ENCODE measurements at places on chromosomes 11 and 22. TPM values are rescaled to one million over a fixed set of nuclear protein-coding genes. Genes with fewer than 3 reads are reported as not detected.

ARHGAP42 gene
- 0.83 TPM for total RNA-seq

CLDN5 gene
- not detected for total RNA-seq

MRE11 gene
- total RNA-seq = 43.5 TPM

- H3K27ac ChIP-seq = no peak overlapping the region
- H3K4me1 ChIP-seq = peaks cover 2% of the 10 kb centered on the region
- H3K27me3 ChIP-seq = peaks cover 9% of the 10 kb centered on the region
- peaks cover 4% of the 10 kb centered on the region for H3K36me3 ChIP-seq
Measured at GRCh38 chr11:40290171-40290631, 1169.3 kb downstream of the LRRC4C start.

DNA sequence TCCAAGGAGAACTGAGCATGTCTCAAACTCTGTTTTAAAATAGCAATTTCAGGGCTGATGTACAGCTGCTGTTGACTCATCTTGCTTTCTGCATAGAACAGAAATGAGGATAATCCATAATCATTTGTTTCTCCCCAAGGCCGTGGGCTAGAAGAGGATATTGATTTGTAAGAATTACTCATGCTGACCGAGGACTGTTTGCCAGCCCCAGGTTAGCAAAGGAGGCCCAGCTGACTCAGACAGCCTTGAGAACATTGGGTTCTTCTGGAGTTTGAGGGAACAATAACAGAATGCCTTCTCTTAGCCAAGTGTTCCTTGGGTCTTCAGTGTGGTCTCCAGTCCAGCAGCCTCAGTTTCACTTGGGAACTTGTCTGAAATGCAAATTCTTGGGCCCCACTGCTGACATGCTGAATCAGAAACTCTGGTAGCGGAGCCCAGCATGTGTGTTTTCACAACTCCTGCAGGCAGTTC lies 92.0 kb downstream of the ZC3H12C start:
- no peak overlapping the region for H3K27ac ChIP-seq
- H3K36me3 ChIP-seq = no peaks in the 10 kb centered on the region
- no peak overlapping the region for H3K4me3 ChIP-seq
- no peaks in the 10 kb centered on the region for H3K4me1 ChIP-seq
- DNase-seq = no peak

DNA sequence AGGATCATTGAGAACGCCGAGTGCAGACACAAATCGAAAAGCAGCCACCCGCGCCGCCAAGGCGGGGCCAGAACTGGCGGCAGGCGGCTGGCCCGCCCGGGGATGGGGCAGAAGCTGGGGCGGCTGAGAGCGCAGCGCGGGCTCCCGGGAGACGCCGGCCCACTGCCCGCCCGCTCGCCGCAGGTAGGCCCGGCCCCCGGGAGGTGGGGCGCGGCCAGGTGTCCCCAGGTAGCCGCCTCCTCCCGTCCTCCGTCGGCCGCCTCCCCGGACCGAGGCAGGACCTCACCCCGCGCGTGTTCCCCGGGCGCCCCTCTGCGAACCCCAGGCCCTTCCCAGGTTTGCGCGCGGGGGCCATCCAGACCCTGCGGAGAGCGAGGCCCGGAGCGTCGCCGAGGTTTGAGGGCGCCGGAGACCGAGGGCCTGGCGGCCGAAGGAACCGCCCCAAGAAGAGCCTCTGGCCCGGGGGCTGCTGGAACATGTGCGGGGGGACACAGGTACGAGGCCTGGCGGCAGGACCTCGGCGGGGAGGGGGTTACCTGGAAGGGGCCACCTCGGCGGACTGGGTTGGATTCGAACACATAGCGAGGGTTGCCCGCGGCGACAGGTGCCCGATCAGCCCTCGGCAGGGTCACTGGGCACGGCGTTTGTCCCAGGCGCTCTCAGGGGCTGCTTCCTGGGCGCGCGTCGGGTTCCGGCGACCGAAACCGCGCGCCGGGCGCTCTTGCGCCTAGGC lies at the start of gene PRRG4:
PRRG4 (plus strand) TSS at position 248 of the 733 bp plus-strand sequence. CDS start 603 bp downstream, outside the sequence.
- H3K4me3 ChIP-seq = peak within 1 kb of the TSS; percentile 80
- DNase-seq = no peak
- H3K4me1 ChIP-seq = peaks cover 18% of the 10 kb centered on the region
- H3K27me3 ChIP-seq = peaks cover 59% of the 10 kb centered on the region

GRCh38 chr11:68941324-68942094 lies 37.8 kb downstream of the IGHMBP2 start:
- no peaks in the 10 kb centered on the region for H3K4me1 ChIP-seq
- no peaks in the 10 kb centered on the region for H3K27me3 ChIP-seq
- no peak for DNase-seq
- no peak overlapping the region for H3K4me3 ChIP-seq
- no peak overlapping the region for H3K27ac ChIP-seq

DNA sequence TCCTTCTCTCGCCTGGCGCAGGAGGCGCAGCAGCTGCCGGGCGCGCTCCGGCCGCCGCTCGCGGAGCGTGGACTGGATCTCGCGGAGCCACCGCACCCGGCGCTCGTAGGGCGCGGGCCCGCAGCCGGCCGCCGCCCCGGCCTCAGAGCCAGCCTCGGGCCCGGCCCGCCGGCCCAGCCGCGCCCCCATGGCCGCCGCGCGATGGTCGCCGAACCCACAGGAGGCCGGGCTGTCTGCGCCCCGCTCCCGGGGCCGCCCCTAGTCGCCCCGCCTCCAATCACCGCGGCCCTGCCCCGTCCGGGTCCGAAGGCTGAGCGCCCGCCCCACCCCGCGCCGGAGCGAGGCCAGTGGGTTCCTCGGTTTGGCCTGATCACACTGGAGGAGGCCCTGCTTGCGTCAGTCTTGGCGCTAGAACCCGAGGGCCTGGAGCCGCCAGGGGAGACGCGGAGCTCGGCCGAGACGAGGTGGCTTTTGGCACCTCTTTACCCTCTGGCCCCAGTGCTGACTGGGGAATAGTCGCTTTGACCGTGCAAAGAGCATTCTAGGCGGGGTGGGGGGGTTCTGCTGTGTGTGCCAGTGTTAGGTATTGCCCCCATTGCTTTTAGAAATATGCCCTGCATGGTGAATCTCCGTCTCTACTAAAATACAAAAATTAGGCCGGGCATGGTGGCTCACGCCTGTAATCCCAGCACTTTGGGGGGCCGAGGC lies at the start of gene LRRC75B:
LRRC75B (minus strand) TSS at position 223 of the 708 bp plus-strand sequence; CDS start at position 189, 34 bp downstream.
- H3K4me1 ChIP-seq = no peaks in the 10 kb centered on the region
- H3K36me3 ChIP-seq = no peaks in the 10 kb centered on the region
- no peak for DNase-seq
- no peak within 1 kb of the TSS for H3K27ac ChIP-seq
- peak within 1 kb of the TSS; percentile 82 for H3K4me3 ChIP-seq

GRCh38 chr22:48757985-48758561 lies 1069.6 kb downstream of the BRD1 start:
- H3K36me3 ChIP-seq = no peaks in the 10 kb centered on the region
- H3K4me3 ChIP-seq = no peak overlapping the region
- H3K27me3 ChIP-seq = peaks cover 31% of the 10 kb centered on the region
- H3K4me1 ChIP-seq = no peaks in the 10 kb centered on the region
- no peak overlapping the region for H3K27ac ChIP-seq
- no peak for DNase-seq

- no peaks in the 10 kb centered on the region for H3K27me3 ChIP-seq
- H3K27ac ChIP-seq = no peak overlapping the region
- no peaks in the 10 kb centered on the region for H3K4me1 ChIP-seq
- DNase-seq = no peak
Measured at GRCh38 chr11:14240221-14240620, 118.8 kb downstream of the RRAS2 start.

Measured in naive thymus-derived CD8-positive, alpha-beta T cell (primary cell).